ENCODE measurements at places on chromosomes 13 and 19.

- no peak for DNase-seq
Measured at GRCh38 chr13:46389457-46390451, 2.7 kb upstream of the RUBCNL start.

DNA sequence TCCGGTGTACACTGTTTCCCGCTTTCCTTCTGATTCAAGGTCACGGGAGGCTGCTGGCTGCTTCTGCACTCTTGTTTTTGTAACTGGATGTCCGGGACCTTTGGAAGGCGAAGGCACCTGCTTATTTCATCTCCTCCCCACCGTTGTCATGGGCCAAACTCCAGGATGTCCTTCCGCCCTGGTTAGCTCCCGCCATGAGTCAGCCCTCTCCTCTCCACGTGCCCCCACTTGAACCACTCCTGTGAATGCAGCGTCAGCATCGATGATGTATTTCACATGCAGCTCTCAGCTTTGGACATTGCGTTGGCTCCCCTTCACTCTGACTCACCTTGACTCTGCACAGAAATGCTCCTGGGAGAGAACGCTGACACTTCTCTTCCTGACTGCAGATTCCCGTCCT is 5.5 kb upstream of the GALP start:
- no peak for DNase-seq

GRCh38 chr13:48615049-48615448 is 38.7 kb upstream of the CYSLTR2 start:
- DNase-seq, result no peak

- DNase-seq, result no peak
Measured at GRCh38 chr13:97431171-97431764, 2.7 kb upstream of the RAP2A start.

Measured in NCI-H446 treated with DMSO at 0.1 percent for 48 hours (cell line).